ENCODE measurements at places on chromosomes 5 and 9. TPM values are rescaled to one million over a fixed set of nuclear protein-coding genes. Genes with fewer than 3 reads are reported as not detected.

Gene PRSS3
- total RNA-seq: not detected

GRCh38 chr5:89534331-89534730 is 651.3 kb upstream of the MEF2C start:
- H3K36me3 ChIP-seq: no peaks in the 10 kb centered on the region
- no peak overlapping the region for H3K27ac ChIP-seq
- H3K4me3 ChIP-seq: no peak overlapping the region
- no peak for DNase-seq
- H3K4me1 ChIP-seq: no peaks in the 10 kb centered on the region

Gene GTF3C5
- total RNA-seq: 87.8 TPM

DNA sequence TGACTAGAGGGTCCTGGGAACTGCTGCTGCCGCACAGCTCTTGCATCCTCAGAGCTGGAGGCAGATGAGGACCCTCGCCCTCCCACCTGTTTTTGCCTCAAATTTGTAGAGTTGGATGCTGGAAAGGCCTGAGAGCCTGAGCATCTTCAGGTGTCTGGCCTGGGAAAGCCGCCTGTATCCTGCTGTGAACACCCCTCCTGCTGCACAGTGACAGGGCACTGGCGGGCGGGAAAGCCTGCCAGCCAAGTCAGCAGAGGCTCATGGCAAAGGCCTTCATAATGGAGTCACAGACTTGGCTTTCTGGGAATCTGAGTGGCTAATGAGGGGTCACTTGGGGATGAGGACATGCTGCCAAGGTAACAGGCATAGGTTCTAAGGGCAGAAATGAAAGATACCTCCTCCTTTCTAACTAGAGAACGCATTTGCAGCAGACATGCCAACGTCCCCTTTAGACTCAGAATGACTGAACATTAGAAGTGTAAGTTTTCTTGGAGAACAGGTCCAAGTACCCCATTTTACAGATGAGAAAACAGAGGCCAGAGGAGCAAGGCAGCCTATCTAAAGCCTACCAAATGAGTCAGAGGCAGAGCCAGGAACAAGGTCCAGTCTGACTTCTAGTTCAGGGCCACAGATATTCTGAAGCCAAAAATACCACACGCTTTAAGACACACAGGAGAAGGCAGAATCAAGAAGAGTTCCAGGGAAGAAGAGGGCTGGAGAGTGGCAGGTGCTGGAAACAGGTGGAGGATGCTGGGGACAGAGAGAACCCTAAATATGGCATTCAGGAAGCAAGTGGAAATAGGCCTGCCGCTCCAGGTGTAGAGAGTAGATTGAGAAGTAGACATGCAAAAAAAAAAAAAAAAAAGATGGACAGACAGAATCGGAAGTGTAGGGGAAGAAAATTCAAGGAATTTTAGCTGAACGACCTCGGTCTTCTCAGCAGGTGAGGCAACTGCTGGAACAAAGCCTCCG is 44.1 kb downstream of the EPB41L4B start:
- H3K27ac ChIP-seq: no peak overlapping the region
- H3K27me3 ChIP-seq: peaks cover 7% of the 10 kb centered on the region
- H3K36me3 ChIP-seq: no peaks in the 10 kb centered on the region
- no peak overlapping the region for H3K4me3 ChIP-seq
- H3K4me1 ChIP-seq: no peaks in the 10 kb centered on the region
- no peak for DNase-seq

- no peak overlapping the region for H3K27ac ChIP-seq
- H3K4me1 ChIP-seq: peaks cover 6% of the 10 kb centered on the region
- H3K4me3 ChIP-seq: no peak overlapping the region
- H3K27me3 ChIP-seq: peaks cover 5% of the 10 kb centered on the region
- DNase-seq: no peak
Observed at GRCh38 chr5:170619869-170620268, 116.0 kb downstream of the KCNIP1 start.

- no peak for DNase-seq
- H3K36me3 ChIP-seq: peaks cover 18% of the 10 kb centered on the region
Observed at GRCh38 chr5:132686193-132686592, 12.4 kb downstream of the IL4 start.

Gene ZDHHC11B
- not detected for total RNA-seq

GRCh38 chr5:528629-529511 is 4.6 kb upstream of the SLC9A3 start:
- no peak overlapping the region for H3K27ac ChIP-seq
- DNase-seq: no peak
- no peak overlapping the region for H3K4me3 ChIP-seq

Gene SPINK13
- total RNA-seq: not detected

- peak; percentile 74 for DNase-seq
- H3K36me3 ChIP-seq: no peaks in the 10 kb centered on the region
- peaks cover 6% of the 10 kb centered on the region for H3K27me3 ChIP-seq
- H3K4me1 ChIP-seq: peaks cover 6% of the 10 kb centered on the region
Observed at GRCh38 chr5:138449501-138450239, 10.8 kb downstream of the REEP2 start.

GRCh38 chr9:4425319-4426045 is 64.8 kb upstream of the SLC1A1 start:
- no peak for DNase-seq
- H3K27ac ChIP-seq: no peak overlapping the region
- H3K4me3 ChIP-seq: no peak overlapping the region
- H3K36me3 ChIP-seq: no peaks in the 10 kb centered on the region

Gene PPP1R26
- 1.2 TPM for total RNA-seq

- H3K27me3 ChIP-seq: peaks cover 53% of the 10 kb centered on the region
- peaks cover 34% of the 10 kb centered on the region for H3K4me1 ChIP-seq
- peak; percentile 78 for DNase-seq
Observed at GRCh38 chr9:95462249-95463147, 54.3 kb downstream of the PTCH1 start.

DNA sequence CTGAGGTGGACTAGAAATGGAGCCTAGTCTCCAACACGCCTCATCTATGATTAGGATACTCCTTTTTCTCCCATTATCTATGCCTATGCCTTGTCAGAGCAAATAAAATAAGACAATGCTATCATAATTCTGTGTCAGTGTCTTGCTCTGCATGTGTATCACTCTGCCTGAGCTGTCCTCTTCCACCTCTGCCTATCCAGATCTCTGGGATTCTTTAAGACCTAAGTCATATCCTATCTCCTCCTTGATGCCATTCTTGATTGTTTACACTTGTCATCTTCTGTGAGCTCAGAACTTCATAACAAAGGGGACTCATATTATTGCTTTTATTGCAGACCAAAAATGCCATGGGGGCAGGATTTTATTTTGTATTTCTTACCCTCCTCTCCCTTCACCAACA is 351.2 kb upstream of the C9orf72 start:
- no peak for DNase-seq
- no peaks in the 10 kb centered on the region for H3K36me3 ChIP-seq
- H3K4me3 ChIP-seq: no peak overlapping the region
- H3K27ac ChIP-seq: no peak overlapping the region
- no peaks in the 10 kb centered on the region for H3K4me1 ChIP-seq
- no peaks in the 10 kb centered on the region for H3K27me3 ChIP-seq

DNA sequence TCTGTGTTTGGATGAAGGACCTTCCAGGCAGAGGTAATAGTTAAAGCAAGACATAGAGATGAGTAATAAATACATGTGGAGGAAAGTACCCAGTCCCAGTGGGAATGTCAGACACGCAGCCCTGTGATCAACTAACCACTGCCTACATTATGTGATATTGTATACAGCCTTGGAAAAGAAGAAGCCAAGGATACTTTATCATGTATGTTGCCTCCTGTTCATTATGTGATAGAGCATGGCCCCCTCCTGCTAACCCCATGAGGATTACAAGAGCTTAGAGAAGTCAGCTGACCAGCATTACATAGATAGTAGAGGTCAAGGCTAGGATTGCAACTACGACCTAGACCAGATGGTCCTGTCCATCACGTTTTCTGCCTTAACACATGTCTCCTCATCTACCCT is 497.0 kb upstream of the TNC start:
- DNase-seq: no peak
- no peak overlapping the region for H3K27ac ChIP-seq
- H3K4me3 ChIP-seq: no peak overlapping the region
- no peaks in the 10 kb centered on the region for H3K27me3 ChIP-seq
- H3K36me3 ChIP-seq: no peaks in the 10 kb centered on the region
- H3K4me1 ChIP-seq: no peaks in the 10 kb centered on the region

Gene LCP2
- total RNA-seq: 351 TPM

- no peak overlapping the region for H3K4me3 ChIP-seq
- H3K27me3 ChIP-seq: no peaks in the 10 kb centered on the region
- H3K4me1 ChIP-seq: no peaks in the 10 kb centered on the region
- DNase-seq: no peak
- H3K27ac ChIP-seq: no peak overlapping the region
Observed at GRCh38 chr9:118652258-118652657, 717.0 kb downstream of the BRINP1 start.

Gene RASGEF1C
- not detected for total RNA-seq

DNA sequence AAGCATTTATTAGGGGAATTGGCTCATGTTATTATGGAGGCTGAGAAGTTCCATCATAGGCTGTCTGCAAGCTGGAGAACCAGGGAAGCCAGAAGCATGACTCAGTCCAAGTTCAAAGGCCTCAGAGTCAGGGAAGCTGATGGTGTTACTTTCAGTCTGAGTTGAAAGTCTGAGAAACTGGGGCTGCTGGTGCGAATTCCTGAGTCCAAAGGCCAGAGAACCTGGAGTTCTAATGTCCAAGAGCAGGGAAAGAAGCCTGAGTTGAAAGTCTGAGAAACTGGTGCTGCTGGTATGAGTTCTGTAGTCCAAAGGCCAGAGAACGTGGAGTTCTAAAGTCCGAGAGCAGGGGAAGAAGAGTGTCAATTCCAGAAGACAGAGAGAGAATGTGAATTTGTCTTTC is 641.1 kb downstream of the ISL1 start:
- DNase-seq: no peak
- H3K4me1 ChIP-seq: no peaks in the 10 kb centered on the region
- H3K36me3 ChIP-seq: no peaks in the 10 kb centered on the region
- no peak overlapping the region for H3K27ac ChIP-seq
- H3K4me3 ChIP-seq: no peak overlapping the region

DNA sequence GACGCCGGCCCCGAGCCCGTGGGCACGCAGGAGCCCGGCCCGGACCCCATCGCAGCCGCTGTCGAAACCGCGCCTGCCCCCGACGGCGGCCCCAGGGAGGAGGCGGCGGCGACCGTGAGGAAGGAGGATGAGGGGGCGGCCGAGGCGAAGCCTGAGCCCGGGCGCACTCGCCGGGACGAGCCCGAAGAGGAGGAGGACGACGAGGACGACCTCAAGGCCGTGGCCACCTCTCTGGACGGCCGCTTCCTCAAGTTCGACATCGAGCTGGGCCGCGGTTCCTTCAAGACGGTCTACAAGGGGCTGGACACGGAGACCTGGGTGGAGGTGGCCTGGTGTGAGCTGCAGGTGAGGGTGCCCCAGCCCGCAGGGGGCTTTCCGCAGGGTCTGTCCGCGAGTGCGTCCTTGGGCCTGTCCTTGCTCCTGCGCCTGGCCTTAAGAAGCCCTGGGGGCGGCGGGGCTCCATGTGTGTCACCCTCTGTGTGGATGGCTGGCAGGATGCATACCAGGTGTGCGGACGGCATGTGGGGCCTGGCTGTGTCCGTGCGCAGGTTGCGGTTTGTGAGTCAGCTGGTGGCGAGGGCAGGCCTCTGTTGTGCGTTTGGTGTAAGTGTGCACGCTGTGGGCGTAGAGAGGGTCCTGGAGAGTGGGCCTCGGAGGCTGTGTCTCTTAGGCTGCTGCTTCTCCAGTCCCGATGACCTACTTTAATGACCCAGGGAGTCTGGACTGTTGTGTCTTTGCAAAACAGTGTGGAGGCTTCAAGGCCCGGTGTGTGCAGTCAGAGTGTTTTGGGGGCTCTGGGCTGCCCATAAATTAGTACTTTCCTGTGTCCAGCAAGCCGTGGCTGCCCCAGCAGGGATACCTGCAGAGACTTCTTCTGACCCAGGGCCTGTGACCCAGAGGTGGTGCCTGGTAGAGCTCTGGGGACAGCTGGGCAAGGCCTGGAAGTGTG is 1.6 kb downstream of the WNK2 start:
- DNase-seq: no peak
- peak overlapping the region; percentile 46 for H3K4me3 ChIP-seq
- H3K27ac ChIP-seq: no peak overlapping the region
- no peaks in the 10 kb centered on the region for H3K4me1 ChIP-seq
- no peaks in the 10 kb centered on the region for H3K36me3 ChIP-seq

DNA sequence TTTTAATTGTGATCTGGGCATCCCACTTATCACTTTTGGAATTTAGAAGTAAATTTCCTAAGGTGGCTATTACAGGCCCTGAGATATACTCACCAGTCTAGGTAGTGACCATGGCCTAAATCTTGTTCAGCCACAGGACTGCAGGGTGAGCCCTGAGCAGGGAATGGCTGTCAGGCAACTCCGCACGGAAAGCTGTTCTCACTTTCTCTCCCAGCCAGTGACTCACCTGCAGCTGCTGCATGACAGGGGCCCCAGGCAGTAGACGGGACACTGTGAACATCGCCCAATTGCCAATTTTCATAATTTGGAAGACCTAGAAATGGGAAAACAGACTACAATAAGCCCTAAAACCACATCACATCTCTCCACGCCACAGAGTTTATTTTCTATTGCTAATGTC is 69.6 kb upstream of the TAF1L start:
- no peaks in the 10 kb centered on the region for H3K36me3 ChIP-seq
- DNase-seq: no peak
- no peak overlapping the region for H3K4me3 ChIP-seq
- H3K4me1 ChIP-seq: no peaks in the 10 kb centered on the region
- H3K27me3 ChIP-seq: peaks cover 8% of the 10 kb centered on the region

Gene SH3TC2
- not detected for total RNA-seq

- DNase-seq: no peak
- H3K4me1 ChIP-seq: no peaks in the 10 kb centered on the region
- no peak overlapping the region for H3K4me3 ChIP-seq
- no peaks in the 10 kb centered on the region for H3K36me3 ChIP-seq
- peaks cover 4% of the 10 kb centered on the region for H3K27me3 ChIP-seq
Observed at GRCh38 chr9:20087481-20087880, 298.6 kb upstream of the SLC24A2 start.

DNA sequence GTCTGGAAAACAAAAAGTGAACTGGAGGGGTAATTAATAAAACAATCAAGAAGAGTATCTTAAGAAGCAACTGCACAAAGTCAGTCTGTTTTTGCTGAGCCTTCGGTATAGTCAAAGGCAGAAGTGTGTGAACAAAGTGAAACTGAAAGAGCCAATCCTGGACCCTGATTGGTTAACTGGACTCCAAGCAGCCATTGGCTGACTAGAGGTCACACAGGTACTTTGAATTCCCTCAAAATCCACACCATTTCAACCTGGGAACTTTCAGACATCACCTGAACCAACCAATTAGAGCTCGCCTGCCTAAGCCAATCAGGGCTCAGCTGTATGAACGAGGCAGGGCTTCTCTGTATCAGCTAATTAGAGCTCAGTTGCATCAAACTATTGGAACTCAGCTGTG is 286.7 kb downstream of the TLE4 start:
- H3K36me3 ChIP-seq: peaks cover 1% of the 10 kb centered on the region
- no peaks in the 10 kb centered on the region for H3K4me1 ChIP-seq
- DNase-seq: no peak
- H3K27me3 ChIP-seq: no peaks in the 10 kb centered on the region
- no peak overlapping the region for H3K27ac ChIP-seq
